Renal cortex interstitium (tissue), 15 donors: ENCODE measurements at places on chromosomes 7 and 10. TPM values are rescaled to one million over a fixed set of nuclear protein-coding genes. Genes with fewer than 3 reads are reported as not detected.

Gene SH2D4B
- polyA plus RNA-seq, result 0.20 TPM

Gene OPN1SW
- 1.7 TPM for polyA plus RNA-seq

Gene EN2
- 0.42 TPM for polyA plus RNA-seq

Gene FRAT1
- polyA plus RNA-seq, result 4.6 TPM

Gene ANKIB1
- 46.1 TPM for polyA plus RNA-seq

Gene PNLIP
- not detected for polyA plus RNA-seq

DNA sequence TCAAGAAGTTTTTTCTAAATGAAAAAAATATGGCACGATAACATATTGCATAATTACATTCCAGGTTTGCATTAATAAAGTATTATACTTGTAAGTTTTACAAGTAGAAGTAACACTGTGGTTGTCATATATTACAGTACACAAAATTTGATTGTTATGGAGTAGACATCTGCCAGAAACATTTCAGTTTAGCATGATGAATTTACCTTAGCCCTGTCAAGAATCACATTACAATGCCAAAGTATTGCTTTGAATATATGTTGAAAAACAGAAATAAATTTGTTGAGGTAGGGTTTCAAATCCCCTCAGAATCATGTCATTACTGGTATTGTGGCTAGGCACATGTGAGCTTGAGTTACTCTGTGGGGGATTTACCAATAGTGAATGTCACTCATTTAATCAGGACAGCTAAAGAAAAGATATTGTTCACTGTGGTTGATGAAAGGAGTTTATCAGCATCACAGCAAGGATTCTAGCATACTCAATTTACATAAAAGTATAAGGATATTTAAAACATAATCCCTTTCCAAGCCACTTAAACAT, 112.1 kb downstream of the MDFIC start:
- DNase-seq, result no peak

- DNase-seq, result no peak
Observed at GRCh38 chr7:157476201-157476600, 139.4 kb downstream of the DNAJB6 start.

DNA sequence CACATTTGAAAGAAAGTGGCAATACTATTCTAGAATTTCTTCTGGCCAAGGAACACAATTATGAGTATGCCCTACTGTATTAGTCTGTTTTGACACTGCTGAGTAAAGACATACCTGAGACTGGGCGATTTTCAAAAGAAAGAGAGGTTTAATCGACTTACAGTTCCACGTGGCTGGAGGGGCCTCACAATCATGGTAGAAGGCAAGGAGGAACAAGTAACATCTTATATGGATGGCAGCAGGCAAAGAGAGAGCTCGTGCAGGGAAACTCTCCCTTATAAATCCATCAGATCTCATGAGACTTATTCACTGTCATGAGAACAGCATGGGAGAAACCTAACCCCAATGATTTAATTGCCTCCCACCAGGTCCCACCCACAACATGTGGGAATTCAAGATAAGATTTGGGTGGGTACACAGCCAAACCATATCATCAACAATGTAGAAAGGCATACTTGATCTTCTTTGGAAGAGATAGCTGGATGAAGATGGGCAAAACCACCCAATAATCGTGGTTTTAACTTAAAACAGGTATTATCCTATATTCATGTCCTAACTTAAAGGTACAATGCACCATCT, 113.9 kb downstream of the ETV1 start:
- DNase-seq, result no peak

DNA sequence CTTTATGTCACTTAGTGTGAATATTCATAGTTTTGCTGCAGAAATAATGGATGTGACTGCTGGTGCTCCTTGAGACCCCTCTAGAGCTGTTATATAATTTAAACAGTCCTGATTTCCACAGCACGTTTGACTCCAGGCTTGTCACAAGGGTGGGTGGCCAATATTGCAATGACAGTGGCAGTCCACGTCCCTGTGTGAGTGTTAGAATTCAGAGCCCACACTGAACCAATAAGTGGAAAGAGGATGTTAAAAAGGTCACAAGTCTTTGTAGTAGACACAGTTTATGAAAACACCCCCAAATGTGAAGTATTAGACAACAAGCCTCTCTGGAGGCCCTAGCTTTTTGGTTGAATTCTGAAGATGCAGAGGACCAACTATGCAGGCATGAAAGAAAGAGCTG, 2.0 kb downstream of the PPP1R17 start:
- DNase-seq, result no peak

GRCh38 chr7:156527458-156527890, 113.1 kb upstream of the RNF32 start:
- DNase-seq, result no peak

- no peak for DNase-seq
Observed at GRCh38 chr7:41711283-41712064, 8.6 kb upstream of the INHBA start.

- DNase-seq, result no peak
Observed at GRCh38 chr10:69317175-69317604, 38.9 kb downstream of the HK1 start.

GRCh38 chr10:93315246-93315645, 166.9 kb downstream of the MYOF start:
- no peak for DNase-seq

DNA sequence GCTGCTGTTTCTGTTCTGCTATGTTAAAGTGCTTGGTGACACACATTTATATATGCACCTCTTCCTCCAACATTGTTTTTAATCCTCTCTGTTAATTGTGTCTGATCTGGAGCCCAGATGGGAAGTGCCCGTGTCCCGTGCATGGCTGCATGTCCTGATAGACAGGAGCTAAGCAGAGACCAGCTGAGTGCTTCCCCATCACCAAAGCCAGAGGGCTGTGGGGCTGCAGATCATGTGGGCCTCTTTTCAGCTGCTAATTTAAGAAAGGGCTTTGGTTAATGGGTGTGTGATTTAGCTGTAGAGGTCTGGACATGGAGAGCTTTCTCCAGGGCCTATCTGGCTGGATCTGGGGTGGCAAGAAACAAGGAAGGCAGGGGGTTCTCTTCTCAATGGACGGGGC, 96.5 kb upstream of the NPS start:
- no peak for DNase-seq

- no peak for DNase-seq
Observed at GRCh38 chr7:7931626-7932025, 37.0 kb upstream of the GLCCI1 start.

- no peak for DNase-seq
Observed at GRCh38 chr10:3096149-3096548, 28.8 kb downstream of the PFKP start.

DNA sequence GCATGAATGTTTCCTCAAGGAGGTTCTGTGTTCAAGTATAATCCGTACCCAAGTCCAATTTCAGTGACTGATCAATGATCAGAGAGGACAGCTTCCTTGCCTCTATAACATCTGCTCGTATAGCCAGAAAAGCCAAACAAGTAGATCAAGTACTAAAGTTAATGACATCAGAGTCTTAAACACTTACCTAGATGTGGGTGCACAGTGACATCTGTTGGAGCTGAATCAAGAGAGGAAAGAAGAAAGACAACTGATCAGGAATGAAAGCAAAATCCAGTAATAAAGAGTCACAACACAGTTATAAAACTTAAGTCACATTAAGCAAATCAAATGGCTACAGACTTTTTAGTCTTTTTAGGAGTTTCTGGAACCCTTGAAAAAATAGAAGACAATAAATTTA, 236.5 kb downstream of the RELN start:
- DNase-seq, result no peak

DNA sequence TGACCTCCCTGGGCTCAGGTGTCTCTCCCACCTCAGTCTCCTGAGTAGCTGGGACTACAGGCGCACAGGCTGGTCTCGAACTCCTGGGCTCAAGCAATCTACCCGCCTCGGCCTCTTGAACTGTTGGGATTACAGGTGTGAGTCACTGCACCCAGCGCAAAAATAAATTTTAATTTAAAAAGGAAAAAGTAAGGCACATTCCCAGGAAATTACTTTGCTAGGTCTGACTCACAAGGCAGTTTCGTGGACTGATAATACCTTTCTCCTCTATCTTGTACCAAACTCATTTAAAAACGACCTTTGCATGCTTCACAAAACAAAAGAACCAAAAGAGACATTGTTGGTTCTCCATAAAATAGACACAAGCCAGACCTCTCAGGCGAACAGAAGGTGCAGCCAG, 29.7 kb downstream of the PARP12 start:
- DNase-seq, result no peak

DNA sequence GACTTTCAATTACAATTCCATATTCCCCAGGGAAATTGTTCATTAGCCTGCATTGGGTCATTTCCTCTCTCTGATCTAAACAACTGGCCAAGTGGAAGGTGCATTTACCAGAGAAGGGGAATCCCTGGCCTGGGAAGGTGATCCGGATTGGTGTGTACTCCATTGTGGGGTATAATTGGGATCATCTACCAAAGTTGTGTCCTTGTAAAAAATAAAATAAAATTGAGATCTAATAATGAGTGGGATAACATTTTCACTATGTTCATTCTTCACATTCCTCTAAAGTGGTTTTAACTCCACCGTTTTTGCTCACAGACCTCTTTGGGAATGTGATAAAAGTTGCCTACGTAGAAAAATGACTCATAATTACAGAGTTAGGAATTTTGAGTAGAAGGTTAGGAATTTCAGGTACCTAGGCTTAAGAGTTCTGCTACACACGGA, 22.8 kb downstream of the ARL5B start:
- no peak for DNase-seq

DNA sequence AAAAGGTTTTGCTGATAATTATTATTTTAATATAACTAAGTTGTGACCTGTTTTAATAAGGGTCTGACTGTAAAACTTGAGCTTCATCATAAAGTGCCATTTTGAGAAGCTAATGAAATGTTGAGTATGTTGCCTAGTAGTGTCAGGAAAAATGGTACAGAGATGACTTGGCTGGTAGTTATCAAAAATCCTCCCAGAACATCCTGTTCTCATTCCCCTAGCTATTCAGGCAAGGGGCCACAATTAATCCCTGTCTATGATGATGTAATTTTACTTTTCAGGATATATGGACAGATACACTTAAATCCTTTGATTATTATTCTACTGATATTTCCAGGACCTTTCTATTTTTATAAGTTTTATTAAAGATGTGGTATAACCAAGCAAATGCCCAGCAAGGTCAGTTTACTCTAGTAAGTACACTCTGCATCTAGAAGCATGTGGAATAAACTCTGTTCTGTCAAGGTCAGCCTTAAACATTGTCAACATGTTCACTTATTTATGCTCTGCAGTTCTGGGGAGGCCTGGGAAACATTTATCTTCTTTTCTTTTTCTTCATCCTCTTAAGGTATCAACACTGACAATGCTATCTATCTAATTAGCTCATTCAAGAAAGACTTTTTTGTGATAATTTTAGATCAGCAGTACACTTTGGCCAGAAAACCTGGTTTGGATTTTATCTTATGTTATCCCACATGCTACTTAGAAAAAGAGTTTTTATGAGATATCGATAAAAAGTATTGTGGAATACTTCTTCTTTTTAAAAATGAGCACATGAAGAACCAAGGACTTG, 32.1 kb downstream of the BTRC start:
- DNase-seq, result no peak

DNA sequence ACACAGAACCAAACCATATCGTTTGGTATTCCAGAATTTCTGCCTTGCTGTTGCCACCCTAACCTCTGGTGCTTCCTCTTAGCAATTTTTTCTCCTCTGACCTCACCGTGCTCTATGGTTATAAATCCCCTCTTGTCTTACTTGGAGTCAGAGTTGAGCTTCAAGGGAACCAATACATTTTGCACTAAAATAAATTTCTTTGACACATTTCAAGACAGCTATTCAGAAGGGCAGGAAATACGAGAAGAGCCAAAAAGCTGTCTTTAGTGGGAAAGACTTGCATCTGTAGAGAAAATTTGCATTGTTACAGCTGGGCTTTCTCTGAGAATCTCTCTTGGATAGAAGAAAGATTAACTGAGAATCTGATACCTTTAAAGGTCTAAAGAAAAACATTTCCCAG, 14.5 kb upstream of the AKR1C2 start:
- peak; percentile 16 for DNase-seq

DNA sequence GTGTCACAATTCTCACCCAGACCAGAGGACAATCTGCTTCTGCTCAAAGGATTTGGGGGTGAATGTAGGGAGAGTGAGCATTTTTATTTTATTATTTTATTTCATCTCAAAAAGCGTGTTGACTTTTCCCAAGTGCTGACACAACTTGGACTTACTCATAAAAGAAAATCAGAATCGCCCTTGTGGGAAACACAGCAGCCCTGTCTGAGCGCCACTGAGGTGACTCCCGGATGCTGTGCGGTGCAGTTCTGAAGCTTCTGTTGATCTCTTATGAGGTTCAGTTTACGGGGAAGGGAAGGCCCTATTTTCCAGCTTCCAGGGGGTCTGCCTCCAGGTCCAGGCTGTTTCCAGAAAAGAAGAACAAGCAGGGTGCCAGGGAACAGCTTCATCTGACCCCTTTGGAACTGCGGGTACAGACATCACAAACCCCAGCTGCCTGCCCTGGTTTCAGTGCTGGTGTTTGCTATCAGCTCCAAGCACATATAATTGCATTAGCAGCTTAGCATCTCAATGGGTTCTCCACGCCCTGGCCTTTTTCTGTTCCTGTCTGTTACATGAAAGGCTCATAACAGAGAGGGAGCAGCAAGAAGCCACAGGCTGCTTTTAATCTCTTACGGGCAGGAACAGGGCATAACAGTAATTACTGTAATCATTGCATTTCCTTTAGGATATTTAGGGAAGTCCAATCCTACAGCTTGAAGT, 52.4 kb downstream of the PARP12 start:
- DNase-seq, result no peak

GRCh38 chr7:116327752-116328151, 117.4 kb downstream of the TES start:
- no peak for DNase-seq

- DNase-seq, result no peak
Observed at GRCh38 chr7:131027287-131027773, 293.3 kb upstream of the KLF14 start.

DNA sequence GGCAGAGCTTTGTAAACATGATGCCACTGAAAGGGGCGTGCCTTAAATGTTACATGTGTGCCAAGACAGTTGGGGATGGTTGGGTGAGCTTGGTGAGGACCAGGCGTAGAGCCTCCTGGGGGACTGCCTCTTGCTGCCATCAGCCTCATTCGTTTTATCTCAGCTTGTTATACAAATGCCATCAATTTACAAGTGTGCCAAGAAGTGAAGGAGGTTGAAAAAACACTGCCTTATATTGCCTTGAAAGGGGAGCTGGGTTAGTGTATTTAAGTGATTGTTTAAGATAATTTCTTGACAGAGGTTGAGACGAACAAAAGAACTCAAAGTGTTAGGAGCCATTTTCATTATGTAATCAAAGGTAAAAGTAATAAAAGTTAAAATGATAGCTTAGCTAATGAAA, 354.7 kb downstream of the PHTF2 start:
- no peak for DNase-seq

- peak; percentile 48 for DNase-seq
Observed at GRCh38 chr7:31633894-31634494, 53.0 kb upstream of the PPP1R17 start.

- no peak for DNase-seq
Observed at GRCh38 chr7:71488308-71488707, 356.4 kb downstream of the GALNT17 start.
